ENCODE measurements at places on chromosomes 2 and 18.

DNA sequence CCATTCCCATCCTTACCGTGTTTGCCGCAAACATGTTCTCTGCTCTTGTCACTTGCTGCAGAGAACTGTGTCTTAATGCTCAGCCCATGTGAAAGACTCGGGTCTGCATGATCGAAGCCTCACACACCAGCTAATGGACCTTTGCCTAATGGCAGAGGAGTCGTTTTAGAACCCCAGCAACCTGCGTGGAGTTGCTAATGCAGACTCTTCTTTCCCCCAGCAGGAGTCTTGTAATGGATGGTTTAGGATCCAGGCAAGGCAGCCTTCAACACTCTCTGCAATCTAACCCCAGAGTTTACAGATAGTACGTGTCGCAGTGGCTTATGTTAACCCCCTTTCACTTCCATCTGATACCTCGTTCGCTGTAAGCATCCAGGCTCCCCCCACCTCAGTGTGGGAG is 316.4 kb downstream of the AGAP1 start:
- no peak for DNase-seq

GRCh38 chr2:69847068-69847828 is 17.8 kb downstream of the GMCL1 start:
- no peak for DNase-seq

- DNase-seq, result no peak
Observed at GRCh38 chr18:2394684-2395083, 176.6 kb downstream of the METTL4 start.

DNA sequence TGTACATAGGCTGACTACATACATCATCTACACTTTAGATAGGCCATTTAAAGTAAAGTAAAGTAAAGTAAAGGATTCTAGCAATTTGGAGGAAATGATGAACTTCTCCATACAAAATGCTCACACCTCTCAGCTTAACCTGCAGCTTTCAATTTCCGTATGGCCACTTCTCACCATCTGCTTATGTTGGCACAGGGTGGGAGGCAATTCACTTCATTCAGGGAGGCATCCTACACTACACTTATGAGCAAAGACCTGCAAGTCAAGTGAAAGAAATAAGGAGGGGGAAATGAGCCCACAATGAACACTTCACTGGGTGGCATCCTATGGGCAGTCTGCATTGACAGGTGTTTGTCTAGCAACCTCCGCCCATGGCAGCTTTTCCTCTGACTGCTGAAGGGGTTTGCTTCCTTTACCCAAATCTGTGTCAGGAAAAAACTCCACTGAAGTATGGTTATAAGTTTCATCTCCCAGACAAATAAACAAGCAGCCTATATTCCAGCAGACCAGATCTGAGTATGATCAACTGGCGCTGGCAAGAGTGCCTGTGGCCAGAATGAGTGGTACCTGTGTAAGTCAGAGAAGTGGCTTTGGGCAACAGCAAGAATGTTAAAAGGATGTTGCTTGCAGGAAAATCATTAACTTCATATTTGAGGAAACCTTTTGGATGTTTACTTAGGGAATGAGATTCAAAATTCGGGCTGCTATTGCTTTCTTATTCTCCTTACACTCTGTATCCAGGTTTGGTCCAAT is 449.1 kb downstream of the TGIF1 start:
- no peak for DNase-seq

GRCh38 chr2:169452080-169452479 is 27.2 kb upstream of the BBS5 start:
- DNase-seq, result no peak

GRCh38 chr2:201273330-201273983 is 13.1 kb downstream of the CASP8 start:
- DNase-seq, result no peak

GRCh38 chr2:219596954-219597551 is 604 bp upstream of the STK11IP start:
- DNase-seq, result no peak

GRCh38 chr2:230485801-230486341 is 69.9 kb downstream of the SP100 start:
- no peak for DNase-seq

DNA sequence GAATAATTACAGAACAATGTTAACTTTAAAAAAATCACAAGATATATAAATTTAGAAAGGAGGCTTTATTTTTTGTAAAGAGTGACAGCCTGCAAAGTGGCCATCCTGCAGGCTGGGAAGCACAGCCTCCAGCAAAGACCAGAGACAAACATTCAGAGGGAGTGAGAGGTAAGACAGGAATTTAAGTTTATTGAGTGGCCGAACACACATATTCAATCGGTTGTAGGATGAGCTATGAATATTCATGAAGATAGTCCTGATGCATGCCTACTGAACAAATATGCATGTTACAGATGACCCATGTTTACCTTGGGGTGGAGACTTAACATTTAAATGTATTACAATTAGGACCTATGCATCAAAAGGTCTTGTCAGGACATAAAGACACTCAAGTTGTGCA is 33.4 kb upstream of the HNRNPA3 start:
- DNase-seq, result no peak

GRCh38 chr2:25561136-25561850 is 112.1 kb downstream of the DTNB start:
- DNase-seq, result no peak

DNA sequence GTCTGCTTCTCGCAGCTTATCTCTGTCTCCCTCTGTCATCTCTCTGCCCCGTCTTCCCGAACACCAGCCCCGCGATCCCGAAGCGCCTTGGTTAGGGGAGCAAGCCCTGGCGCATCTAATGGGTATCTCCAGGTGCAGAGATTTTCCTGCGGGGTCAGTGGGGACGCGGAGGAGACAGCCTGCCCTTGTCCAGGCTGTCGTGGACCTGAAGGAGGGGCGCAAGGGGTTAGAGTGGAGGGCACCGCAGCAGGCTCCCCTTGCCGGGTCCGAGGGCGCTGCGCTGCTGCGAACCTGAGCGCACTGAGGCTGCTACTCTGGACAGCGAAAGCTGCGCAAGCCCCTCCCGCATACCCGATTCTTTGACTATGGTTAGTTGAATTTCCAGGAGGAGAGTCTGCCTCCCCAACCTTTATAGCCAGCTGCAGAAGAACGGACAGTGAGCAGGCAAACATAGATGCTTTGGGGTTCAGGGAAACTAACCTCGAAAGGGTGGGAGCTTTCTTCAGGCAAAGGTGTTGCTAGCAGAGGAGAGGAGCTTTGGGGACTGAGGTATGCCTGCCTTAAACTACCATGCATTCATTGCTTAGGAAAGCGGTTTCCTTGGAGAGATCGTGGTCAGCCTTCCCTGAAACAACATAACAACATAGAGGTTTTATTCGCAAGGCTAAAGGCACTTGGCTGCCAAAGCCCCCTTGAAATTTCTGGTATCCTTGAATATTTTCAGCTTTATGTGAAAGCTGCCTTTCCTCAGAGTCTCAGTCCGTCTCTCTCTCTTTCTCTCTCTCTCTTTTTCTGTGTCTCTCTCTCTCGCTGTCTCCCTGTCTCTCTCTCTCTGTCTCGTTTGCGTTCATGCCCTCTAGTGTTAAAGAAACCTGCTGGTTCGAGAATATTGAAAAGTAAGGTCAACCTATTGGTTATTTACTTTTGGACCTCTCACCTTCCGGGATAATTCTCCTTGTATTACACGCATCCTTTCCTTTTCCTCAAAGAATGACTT is 1.6 kb downstream of the GALNT13 start:
- DNase-seq, result no peak

DNA sequence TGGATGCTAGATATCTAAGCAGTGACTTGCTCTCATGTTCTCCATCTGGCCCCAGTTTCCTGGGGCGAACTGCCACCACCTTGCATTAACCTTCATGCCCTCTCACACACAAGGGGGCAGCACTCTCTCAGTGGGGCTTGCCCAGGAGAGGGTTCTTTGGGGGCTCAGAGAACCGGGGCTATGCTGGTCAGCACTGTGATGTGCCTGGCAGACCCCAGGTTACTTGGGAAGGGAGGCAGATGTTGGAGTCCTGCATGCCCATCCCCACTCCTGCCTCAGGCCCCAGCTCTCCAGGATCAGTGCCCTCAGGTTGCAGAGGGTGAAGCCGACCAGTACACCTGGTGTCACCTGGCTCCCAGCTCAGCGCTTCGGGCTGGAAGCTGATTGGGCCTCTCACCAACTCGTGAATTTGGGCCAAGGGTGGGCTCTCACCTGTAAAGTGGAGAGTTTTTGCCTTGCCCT is 396.2 kb upstream of the HS6ST1 start:
- no peak for DNase-seq

DNA sequence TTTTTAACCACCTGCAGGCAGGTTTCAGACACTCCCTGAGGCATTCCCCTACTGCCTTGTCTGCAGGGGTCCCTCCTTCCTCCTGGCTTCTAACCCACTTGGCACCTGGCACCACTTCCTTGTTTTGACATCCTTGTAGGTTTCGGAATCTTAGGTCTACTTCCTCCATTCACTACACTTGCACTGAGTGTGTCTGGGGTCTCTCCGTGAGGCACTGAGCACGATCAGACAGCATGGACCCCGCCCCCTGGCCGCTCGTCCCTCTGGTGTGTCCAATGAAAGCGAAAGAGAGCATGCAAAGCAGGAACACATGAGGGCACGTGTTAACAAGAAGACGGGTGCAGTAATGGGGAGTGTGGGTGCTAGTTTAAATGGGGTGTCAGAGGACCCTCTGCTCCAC is 63.8 kb downstream of the HAUS1 start:
- DNase-seq, result no peak

DNA sequence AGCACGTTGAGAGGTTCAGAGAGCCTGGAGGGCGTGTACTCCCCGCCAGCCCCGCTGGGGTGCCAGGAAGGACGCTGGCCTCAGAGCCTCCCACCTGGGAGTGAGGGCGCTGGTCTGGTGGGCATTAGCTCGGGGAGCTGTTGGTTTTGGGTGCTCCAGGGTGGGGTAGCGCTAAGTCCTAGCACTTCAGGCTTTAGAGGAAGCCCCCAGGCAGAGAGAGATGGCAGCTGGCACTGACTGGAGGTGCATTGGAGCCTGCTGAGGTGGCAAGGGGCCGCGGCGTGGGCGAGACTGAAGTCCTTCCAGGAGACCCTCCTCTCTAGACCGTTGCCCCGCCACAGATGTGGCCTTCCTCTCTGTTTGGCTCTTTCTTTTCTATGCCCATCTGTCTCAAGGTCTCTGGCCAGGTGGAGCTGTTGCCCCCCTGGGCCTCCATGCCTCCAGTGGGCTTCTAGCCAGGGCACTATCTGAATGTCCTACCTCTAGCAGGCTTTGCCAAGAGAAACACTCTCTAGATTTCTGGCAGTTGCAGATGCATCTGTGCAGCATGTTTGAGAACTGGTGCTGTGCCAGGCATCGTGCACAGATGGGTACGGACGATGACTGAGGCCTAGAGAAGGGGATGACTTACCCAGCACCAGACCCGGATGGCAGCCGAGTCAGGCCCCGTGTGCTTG is 6.6 kb downstream of the CAPN10 start:
- no peak for DNase-seq

- DNase-seq, result no peak
Observed at GRCh38 chr18:78979056-78979729, 425 bp upstream of the SALL3 start.

- no peak for DNase-seq
Observed at GRCh38 chr18:74525741-74526140, 8.6 kb upstream of the CNDP1 start.

GRCh38 chr2:105969552-105969951 is 224.5 kb downstream of the UXS1 start:
- no peak for DNase-seq

DNA sequence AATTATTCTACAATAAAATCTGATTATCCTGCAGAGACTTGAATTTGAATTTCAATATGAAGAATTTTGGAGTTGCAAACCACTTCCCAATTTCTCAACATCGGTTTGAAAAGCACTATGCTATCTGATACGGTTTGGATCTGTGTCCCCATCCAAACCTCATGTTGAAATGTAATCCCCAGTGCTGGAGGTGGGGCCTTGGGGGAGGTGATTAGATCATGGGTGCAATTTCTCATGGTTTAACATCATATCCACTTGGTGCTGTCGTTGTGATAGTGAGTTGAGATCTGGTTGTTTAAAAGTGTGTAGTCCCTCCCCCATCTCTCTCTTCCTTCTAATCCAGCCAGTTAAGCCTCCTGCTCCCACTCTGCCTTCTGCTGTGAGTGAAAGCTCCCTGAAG is 205.7 kb downstream of the NBAS start:
- no peak for DNase-seq

DNA sequence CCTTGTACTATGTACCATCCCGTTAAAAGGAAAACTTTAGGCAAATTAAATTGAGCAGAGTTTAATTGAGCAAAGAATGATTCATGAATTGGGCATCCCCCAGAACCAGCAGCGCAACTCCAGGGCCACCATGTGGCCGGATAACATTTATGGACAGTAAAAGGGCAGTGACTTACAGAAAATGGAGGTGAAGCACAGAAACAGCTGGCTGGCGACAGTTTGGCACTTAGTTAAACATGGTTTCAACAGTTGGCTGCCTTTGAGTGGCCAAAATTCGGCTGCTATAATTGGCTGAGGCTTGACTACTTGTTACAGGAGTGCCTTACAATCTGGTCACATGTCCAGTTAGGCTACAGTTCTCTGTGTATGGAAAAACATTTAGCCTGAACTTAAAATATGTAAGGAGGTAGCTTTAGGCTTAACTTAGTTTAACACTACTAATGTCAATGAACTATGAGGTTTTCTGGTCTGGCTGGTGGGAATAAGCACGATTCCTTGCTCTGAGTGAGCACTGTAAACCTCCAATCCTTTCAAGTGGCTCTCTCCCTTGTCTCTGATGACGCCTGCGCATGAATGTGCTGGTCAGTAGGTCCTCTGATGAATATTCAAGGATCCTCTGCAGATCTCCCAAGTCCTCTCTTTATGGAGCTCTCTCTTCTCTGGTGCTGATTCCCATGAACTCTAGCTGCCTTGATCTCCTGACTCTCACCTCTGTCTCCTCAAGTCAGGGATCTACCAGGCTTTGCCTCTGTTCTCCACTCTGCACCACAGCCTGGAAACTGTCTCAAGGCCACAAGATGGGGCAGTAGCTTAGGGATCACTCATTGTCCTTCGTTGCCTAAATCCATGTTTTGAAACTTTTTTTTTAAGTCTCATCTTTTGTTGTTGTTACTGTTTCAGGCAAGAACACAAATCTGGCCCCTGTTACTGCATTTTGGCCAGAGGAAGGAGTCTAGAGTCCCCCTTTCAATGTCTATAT is 24.4 kb upstream of the RAB31 start:
- no peak for DNase-seq

DNA sequence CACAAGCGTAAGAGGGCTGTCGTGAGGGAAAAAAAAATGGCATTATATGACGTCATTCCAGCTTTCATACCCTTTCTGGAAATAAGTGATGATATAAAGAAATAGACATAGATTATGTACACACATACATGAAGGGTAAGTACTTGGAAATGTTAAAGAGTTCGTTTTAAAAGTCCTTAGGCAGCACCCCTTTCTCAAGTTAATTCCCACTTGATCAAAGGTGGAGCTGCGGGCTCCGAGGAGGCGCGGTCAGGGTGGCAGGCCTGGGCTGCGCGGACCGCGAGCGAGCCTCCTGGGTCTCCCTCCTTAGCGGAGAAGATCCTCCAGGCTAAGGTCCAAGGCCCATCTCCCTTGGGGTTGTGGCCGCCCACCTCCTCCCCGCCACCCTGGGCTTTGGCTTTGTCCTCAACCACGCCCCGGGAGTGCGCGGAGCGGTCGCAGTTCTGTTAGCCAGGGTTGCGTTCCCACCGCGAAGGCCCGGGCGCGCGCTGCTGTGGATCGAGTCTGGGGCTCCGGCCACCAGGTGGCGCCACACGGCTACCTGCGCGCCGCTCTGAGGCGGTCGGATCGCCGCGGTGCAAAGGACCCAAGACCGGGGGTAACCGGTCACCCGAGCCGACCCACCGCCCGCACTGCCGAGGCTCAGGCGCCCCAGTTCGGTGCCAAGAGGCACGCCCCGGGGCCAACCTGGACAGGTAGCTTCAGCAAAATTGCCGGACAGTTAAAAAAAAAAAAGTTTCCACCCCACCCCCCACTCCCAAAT is 66.8 kb downstream of the HNRNPLL start:
- peak; percentile 69 for DNase-seq
